ENCODE measurements at places on chromosomes 5 and 9.
A peak's percentile ranks its signal among the peaks of the same experiment; 100 is the strongest.

DNA sequence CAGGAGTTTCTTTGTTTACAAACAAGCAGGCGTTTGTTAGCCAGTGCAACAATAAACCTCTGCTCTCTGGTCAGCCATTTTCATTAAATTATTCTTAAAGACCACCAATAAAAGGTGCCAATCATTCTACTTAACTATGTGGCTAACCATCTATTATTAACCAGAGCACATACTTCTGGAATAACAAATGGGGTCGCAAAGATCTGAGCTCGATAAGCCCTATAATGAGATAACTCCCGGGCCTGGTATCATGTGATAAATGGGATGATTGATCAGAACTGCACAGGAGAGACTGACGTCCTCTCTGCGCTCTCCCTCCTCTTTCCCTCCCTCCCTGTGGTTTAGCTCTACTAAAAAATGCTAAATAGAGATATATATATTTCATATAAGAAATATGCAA lies 488.2 kb downstream of the NTRK2 start:
- DNase-seq, result no peak

DNA sequence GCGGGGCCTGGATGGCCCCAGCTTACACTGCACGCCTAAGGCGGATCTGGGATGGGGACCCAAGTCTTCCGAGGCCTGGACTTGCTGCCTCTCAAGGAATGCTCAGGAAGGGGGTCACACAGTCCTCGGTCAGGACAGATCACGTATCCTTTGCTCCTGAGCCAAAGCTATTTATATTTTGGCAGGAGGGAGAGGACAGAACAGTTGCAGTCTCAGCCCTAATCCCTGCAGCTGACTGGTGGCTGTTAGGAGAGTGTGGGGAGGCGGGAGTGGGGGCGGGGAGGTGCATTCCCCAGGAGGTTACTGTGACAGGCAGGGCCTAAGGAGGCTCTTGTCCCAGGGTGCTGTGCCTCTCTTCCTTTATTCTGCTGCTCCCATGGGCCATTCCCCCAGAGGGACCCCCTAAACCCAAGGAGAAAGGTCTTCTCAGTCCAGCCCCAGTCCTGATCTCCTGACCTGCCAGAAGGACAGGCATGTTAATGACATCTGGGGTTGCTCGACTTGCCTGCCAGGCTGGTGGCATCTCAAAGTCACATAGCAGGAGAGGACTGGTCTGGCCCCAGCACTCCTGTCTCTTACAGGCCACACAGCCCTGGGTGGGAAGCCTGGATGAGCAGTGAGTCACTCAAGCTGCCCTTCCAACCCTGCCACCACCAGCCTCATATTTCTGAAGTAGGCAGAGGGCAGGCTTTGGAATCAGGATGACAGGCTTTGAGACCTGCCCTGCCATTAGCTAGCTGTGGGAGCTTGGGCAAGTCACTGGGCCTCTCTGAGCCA lies 51.9 kb downstream of the COL27A1 start:
- peak; percentile 82 for DNase-seq

DNA sequence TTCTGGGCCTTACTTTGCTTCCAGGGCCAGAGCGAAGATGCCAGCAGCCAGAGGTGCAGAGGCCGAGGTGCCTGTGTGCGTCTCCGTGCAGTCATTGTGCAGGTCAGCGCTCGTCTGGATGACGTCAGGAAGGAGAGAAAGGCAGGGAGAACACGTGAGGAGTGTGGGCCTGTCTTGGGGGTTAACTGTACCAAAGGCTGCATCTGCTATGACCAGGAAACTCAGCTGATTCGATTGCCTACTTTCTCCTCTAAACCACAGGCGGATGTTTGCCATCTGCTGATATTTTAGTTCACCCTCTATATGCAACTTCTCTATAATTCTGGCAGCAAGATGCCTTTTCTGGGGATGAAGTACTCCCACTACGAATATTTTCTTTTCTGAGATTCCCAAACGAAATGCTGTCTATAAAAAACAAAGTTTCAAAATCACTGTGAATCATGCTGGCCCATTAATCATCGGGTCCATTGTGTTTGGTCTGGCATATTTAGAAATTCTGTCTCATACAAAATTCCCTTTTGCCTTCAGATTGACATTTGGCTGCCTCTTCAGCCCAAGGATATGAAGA lies 24.8 kb downstream of the PCSK1 start:
- no peak for DNase-seq

DNA sequence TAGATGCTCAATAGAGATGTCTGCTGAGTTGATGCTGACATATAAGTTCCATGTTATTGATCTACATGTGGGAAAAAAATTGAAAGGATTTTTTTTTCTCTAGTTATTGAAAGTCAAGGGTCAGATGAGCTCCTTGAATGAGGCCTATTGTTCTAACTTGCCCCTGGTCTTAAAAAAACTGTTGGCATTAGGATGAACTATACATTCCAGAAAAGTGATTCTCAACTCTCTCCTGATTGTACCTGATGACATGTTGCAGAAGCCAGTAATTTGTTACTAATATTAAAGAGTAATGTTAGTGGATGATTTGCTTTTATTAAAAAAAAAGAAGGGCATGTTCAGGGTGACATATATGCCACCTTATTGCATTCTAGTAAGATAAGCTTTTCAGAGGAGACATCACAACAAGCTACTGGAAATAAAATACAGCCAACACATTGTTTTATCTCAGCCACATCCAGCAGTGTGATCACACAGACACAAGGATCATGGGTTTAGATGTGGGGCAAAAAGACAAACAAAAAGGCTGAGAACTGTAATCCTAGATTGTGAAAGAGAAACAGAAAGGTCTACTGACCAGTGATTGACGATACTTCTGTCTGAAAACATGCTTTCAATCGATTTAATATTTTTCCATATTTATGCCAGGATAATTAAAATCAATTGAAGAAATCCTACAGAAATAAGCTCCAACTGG lies 1314.1 kb upstream of the C9orf72 start:
- DNase-seq, result no peak

Data from muscle of arm (tissue), 14 donors.